Activated CD4-positive, alpha-beta T cell treated with anti-CD3 and anti-CD28 coated beads, Interleukin-2, amount 10 ng/mL, durations not matched to agents 7 days and 5 days (primary cell): ENCODE measurements at places on chromosomes 4 and X.

DNA sequence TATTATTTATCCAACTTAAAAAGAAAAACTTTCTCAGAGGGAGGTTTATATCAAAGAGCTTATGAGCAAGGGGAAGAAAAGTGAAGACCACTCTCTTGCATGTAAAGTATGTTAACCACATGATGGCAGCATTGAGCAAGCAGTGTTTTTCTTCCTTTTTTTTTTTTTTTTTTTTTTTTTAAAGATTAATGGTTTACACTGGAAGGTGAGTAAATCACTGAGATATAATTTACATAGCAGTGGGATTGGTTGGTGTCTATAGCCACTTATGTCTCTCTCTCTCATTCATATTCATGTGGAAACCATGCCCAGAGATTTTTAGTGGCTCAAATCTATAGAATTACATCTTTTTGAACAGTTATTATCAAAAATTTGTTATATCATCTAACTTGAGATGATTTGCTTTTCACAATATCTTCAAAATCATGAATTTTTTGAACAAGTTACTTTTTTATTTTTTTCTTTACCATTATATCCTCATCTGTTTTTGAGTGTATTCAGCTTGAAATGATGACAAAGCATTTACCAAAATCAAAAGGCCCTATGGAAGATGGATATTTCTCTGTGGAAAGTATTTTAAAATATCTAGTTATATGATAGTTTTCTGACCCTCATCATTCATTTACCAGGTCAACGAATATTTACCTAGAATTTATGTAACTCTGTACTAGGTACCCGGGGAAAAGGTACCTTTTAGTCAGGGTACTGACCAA lies 31.6 kb downstream of the MTHFD2L start:
- DNase-seq: peak; percentile 37

DNA sequence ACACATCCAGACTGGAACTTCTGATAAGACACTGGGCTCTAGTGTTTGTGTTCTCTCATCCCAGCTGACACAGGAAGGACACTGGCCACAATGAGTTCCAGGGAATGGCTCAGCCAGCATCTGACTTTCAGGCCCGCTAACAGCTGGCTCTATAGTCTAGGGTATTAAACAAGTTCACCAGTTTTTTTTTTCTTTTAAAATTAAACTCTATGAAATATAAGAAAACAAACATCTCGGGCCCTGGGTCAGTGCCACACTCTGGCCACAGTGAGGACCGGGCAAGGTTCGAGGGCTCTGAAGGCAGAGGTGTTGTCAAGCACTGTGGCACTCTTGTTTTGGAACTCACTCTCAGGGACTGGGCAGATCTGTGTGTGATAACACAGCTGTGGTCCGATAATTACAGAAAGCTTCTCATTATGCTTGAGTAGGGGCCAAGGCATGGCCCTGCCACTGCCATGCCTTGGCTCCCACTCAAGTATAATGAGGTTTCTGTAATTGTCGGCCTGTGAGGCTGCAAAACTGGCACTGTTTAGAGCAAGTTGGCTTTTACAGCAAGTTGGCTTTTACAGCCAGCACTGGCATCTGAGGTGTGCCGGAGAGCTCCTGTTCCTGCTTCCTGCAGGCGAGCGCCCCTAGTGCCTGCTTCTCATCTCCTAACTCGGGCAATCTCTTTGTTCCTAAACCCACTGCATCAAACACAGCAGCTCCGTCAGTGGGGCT lies 62.8 kb downstream of the PPP1R2C start:
- peak; percentile 34 for DNase-seq

DNA sequence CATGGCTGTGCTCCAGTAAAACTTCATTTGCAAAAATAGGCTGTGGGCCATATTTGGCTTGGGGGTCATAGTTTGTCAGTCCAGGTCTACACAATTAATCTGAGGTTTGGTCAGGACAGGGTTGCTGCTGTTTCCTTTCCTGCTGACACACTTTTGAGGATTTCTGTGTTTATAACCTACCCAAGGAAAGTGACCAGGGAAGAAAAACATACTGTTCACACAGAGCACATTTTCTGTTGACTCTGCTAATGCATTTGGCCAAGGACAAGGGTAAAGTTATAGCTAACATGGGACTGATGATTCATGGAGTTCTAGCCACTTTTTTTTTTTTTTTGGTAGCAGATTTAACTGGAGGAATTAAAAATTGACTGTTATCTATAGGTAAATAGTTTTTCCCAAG lies 43.9 kb upstream of the GEMIN8 start:
- no peak for DNase-seq

GRCh38 chr4:176638992-176639391 lies 153.7 kb downstream of the VEGFC start:
- DNase-seq: no peak

GRCh38 chr4:83329521-83330110 lies 5.0 kb downstream of the HPSE start:
- no peak for DNase-seq

- DNase-seq: no peak
Observed at GRCh38 chr4:81120055-81120454, 89.5 kb downstream of the BMP3 start.

DNA sequence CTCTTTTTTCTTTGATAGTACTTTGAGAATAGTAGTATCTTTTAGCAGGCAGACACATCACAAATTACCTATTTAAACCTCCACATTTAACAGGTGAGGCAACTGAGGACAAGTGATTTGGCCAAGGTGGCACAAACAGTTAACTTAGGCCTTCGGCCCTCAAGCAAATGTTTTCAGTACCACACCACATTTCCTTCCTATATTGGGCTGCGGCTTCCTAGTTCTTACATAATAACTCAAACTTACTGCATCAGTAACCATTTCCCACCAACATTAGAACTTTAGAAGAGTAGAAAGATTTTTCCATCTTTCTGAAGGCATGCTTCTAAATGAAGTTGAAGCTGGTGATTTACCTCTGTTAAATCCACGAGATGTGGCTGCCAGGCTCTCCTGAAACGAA lies 63.2 kb upstream of the SLC4A4 start:
- DNase-seq: no peak

DNA sequence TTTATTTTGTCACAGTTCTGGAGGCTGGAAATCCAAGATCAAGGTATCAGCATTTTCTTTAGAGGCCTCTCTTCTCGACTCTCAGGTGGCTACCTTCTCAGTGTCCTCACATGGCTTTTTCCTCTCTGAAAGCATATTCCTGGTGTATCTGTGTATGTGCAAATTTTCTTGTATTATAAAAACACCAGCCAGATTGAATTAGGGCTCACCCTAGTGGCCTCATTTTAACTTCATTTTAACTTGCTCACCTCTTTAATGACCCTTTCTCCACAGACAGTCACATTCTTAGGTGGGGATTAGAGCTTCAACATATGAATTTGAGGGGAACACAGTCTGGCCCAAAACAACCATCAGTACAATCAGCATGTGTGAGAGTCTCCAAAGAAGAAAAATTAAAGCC lies 542.4 kb upstream of the FAM241A start:
- DNase-seq: no peak

GRCh38 chrX:40007131-40007755 lies 90.5 kb downstream of the BCOR start:
- no peak for DNase-seq

- DNase-seq: no peak
Observed at GRCh38 chr4:117311215-117311614, 225.8 kb upstream of the TRAM1L1 start.

GRCh38 chrX:126799059-126799458 lies 20.5 kb upstream of the PRR32 start:
- DNase-seq: no peak

GRCh38 chrX:41491267-41492004 lies 44.3 kb downstream of the NYX start:
- no peak for DNase-seq

- no peak for DNase-seq
Observed at GRCh38 chr4:9970399-9971011, 50.8 kb downstream of the SLC2A9 start.

DNA sequence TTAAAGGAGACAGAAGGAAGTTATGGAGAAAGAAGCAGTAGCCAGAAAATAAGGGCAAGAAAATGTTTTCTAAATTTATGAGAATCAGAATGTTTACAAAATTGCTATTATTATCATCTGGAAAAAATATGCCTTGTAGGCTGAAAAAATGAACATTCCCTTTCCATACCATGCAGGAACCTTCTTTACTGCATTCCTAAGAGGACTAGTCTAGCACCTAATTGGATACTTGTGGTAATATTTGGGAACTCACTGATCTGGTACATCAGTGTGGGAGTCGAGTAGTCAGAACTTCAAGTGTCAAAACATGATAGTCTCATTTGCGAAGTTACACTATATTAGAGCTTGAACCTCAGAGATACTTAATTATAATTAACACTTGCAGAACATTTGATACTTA lies 51.9 kb downstream of the TET2 start:
- DNase-seq: no peak

DNA sequence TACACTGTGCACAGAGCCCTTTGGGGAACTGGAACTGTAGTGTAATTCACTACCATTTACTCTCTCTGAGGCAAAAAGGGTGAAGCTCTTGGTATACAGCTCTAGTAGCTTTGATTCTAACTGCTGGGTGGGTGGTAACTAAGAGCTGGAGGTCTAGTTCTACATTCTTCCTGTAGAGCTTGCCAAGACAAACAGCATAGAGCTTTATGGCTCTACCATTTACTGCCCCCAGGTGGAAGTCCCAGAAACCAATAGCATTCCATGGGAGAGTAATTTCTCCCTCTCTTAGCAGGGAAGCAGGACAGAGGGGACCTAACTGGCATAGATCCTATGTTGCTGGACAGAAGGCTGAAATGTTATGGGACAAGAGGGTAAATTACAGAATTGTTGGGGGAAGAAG lies 26.7 kb downstream of the HDAC8 start:
- DNase-seq: no peak

DNA sequence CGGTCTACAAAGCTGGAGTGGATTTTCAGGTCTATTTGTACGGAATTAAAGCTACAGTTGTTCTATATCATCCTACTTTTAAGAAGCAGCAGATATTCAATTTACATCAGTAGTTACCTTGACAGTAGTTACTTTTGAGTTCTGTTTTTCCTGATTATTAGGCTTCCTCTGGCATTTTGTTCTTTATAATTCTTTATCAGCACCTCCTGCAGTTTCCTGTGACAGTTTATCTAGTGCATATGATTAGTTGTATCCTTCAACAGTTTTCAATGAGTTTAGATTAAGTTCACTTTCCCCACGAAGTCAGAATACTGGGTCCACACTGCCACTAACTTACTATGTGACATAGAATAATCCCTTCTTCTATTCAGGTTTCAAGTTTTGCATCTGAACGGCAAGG lies 71.7 kb downstream of the IDS start:
- DNase-seq: no peak

- DNase-seq: no peak
Observed at GRCh38 chr4:106806158-106806797, 229.8 kb downstream of the DKK2 start.

DNA sequence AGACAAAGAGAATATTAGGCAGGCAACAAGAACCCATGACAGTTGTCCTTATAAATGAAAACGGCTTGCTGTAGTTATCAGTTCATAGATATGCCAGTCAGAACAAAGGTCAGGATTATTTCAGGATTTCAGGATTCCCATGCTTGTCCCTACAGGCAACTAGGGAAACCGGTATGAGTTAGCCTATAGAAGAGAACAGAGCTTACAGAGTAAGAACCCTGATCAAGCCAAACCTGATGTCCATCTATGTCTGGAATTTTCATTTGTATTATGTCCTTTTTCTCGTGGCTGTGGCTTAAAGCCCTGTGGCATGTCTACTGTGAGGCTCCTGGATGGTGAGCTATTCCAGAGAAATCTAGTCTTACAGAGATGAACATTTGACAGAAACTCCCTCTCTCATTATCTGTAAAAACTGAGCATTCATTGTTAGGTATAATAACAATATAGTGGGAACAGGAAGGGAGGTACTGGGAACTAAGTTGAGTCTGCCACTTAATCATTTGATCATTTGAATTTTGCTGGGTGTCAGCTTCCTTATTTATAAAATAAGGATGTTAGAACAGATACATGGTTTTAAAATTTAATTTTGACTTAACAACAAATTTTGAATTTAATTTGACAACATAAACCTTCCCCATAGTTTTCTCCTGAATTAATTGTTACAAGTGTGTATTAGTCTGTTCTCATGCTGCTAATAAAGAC lies 129.5 kb upstream of the KLF3 start:
- no peak for DNase-seq

- DNase-seq: no peak
Observed at GRCh38 chr4:98341309-98341708, 80.1 kb downstream of the RAP1GDS1 start.

DNA sequence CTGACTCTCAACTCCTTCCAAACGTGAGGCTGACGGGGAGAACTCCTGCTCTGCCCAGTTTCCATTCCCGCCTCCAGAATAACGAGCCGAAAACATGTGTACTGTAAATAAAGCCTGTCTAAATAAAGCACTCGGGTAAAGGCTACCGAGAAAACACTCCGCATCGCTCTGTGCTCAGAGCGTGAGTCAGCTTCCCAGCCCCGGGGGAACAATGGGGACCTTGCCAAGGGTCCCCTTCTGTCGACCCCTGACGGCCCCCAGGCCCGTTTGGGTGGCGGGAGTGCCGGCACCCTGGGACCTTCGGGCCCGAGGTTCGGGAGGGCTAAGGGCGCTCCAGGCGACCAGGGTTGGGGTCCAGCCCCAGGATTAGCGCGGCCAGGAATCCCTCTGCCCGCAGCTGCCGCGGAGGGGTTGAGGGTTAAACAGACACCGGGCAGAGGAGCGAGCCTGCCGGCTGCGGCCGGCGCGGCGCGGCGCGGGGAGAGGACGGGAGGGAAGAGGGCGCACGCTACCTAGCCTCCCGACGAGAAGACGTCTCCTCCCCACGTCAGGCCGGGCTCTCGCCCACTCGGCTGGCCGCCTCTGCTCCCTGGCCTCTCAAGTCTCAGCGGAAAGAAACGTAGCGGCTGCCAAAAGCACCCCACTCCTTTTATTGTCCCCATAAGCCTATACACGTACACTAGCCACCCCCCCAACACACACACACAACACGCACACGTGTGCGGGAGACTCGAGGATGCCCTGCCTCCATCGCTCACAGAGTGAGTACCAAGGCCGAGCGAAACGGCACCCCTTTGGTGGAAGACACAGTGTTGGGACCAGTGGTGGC lies 85.5 kb downstream of the BCOR start:
- DNase-seq: no peak

DNA sequence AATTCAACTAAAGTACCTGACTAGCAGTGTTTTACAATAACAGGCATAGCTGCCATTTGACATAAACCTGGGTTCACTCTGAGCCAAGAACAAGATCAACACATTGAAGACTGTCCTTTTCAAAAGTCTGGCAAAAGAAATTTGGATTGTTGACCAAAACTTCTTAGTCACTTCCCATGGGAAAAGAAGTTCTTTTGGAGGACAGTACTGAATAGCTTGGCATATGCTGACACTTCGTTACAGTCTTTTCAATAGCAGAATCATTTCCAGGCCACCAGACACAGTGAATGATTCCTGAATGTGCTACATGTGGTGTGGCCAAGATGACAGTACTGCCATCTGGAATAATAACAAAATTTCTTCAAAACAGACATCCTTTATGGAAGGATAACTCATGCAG lies 560.3 kb downstream of the GRID2 start:
- DNase-seq: no peak

GRCh38 chr4:88674979-88675378 lies 22.6 kb downstream of the NAP1L5 start:
- no peak for DNase-seq

GRCh38 chrX:121558886-121559285 lies 511.5 kb downstream of the GLUD2 start:
- no peak for DNase-seq
